Astrocyte (in vitro differentiated cells and primary cell): ENCODE measurements at places on chromosomes 4 and X. TPM values are rescaled to one million over a fixed set of nuclear protein-coding genes. Genes with fewer than 3 reads are reported as not detected.

Gene CYLC1
- total RNA-seq: not detected in 2 replicates

Gene NLRP2B
- total RNA-seq: not detected in 2 replicates

Gene DAPP1
- 0.41 and 0.59 TPM in 2 replicates for total RNA-seq

DNA sequence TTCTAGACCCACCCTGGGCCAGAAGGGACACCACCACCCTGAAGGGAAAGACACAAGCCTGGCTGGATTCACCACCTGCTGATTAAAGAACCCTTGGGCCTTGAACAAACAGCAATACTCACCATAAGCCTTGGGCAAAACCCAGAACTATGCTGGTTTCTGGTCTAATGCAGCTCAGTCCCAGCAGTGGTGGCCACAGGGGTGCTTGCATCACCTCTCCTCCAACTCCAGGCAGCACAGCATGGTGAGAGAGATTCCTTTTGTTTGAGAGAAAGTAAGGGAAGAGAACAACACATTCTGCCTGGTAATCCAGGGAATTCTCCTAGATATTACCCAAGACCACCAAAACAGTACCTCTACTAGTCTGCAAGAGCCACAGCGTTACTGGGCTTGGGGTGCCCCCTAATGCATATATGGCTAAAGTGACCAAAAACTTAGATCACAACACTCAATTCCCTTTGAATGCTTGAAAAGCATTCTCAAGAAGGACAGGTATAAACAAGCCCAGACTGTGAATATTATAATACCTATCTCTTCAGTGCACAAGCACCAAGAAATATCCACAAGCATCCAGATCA, 25.7 kb downstream of the RNF128 start:
- no peaks in the 10 kb centered on the region for H3K4me1 ChIP-seq
- H3K27me3 ChIP-seq: no peaks in the 10 kb centered on the region
- no peaks in the 10 kb centered on the region for H3K36me3 ChIP-seq
- no peak overlapping the region for H3K27ac ChIP-seq
- H3K4me3 ChIP-seq: no peak overlapping the region

- H3K27ac ChIP-seq: no peak overlapping the region
- H3K4me3 ChIP-seq: no peak overlapping the region
- no peaks in the 10 kb centered on the region for H3K27me3 ChIP-seq
- H3K4me1 ChIP-seq: no peaks in the 10 kb centered on the region
- no peak for DNase-seq
Measured at GRCh38 chrX:123157586-123157985, 26.5 kb upstream of the GRIA3 start.

DNA sequence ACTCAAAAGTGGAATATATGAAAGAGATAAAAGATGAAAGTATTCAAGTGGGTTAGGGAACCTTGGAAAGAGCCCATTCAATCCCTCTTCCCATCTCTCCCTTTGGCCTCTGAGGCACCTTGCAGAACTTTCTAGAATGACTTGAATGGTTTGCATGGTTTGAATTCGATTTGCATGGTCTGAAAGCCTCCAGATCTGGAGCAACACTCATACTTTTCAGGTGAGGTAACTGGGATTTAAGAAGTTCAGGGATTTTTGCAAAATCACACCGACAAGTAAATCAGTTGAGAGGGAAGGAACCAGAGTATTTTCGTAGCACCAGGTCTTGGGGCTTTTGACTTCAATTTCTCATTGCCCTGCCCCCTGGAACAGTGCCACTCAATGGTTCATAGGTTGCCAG, 476.0 kb upstream of the FTHL17 start:
- no peaks in the 10 kb centered on the region for H3K36me3 ChIP-seq
- H3K27ac ChIP-seq: no peak overlapping the region
- no peak overlapping the region for H3K4me3 ChIP-seq
- H3K4me1 ChIP-seq: peaks cover 8% of the 10 kb centered on the region
- DNase-seq: peak; percentile 37
- no peaks in the 10 kb centered on the region for H3K27me3 ChIP-seq

- no peak overlapping the region for H3K27ac ChIP-seq
- no peak for DNase-seq
- no peak overlapping the region for H3K4me3 ChIP-seq
- H3K36me3 ChIP-seq: no peaks in the 10 kb centered on the region
- no peaks in the 10 kb centered on the region for H3K27me3 ChIP-seq
Measured at GRCh38 chr4:37531151-37531550, 155.0 kb downstream of the RELL1 start.

- no peaks in the 10 kb centered on the region for H3K27me3 ChIP-seq
- H3K27ac ChIP-seq: no peak overlapping the region
- H3K4me1 ChIP-seq: no peaks in the 10 kb centered on the region
- no peak overlapping the region for H3K4me3 ChIP-seq
- DNase-seq: no peak
- no peaks in the 10 kb centered on the region for H3K36me3 ChIP-seq
Measured at GRCh38 chrX:43436517-43436916, 219.6 kb upstream of the MAOA start.

DNA sequence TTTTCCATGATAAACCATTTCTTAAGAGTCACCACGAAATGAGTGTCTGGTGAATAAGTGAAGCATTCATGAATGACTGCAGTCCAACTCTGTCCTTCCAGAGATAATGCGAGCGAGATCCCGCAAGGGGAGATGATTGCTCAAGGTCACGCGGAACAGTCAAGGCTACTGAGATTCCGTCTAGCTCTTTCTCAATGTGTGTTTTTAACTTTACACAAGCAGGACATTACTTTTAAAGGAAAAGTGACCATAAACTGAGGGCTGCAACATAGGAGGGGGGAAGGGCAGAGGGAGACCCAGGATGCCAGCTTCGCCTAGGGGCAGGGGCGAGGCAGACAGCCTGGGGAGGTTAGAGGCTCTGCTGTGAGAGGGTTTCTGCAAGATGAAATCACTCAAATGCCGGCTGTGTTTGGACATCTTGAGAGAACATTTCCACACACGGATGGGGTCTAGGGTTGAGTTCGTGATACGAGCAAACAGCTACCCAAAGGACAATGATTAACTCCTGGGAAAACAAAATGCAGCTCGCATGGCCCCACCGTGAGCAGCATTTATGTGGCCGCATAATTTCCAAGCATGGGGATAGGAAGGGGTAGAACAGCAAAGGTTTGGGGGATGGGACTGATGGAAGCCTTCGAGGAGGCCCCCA, 23.8 kb upstream of the CCNQ start:
- no peaks in the 10 kb centered on the region for H3K36me3 ChIP-seq
- H3K27ac ChIP-seq: no peak overlapping the region
- no peak overlapping the region for H3K4me3 ChIP-seq
- H3K4me1 ChIP-seq: no peaks in the 10 kb centered on the region
- no peak for DNase-seq

Gene CDS1
- total RNA-seq: 3.8 and 5.7 TPM in 2 replicates

Gene FDCSP
- total RNA-seq: not detected in 2 replicates

- H3K27me3 ChIP-seq: no peaks in the 10 kb centered on the region
- no peaks in the 10 kb centered on the region for H3K4me1 ChIP-seq
- DNase-seq: no peak
Measured at GRCh38 chr4:5462254-5462835, 246.0 kb downstream of the EVC2 start.

DNA sequence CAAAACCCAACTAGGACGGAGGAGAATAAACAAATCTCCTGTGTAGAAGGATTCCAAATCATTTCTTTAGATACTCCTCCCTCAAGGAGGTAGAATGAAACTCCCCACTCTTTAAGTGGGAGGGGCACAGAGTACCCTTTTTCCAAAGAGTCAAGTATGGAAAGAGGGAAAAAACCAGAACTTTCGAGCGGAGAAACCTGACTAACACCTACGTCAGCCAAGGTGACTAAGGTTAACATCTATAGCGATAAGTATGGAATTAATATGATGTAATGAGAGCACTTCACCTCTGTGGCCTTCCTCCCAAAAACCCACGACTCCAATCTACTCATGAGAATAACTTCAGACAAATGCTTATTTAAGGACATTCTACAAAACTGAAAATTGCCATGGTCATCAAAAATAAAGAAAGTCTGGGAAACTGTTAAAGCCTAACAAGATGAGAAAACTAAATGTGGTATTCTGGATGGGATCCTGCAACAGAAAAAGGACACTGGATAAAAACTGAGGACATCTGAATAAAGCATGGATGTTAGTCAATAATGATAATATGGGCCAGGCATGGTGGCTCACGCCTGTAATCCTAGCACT, 157.0 kb upstream of the MAP3K15 start:
- peak; percentile 14 for DNase-seq
- no peak overlapping the region for H3K27ac ChIP-seq
- H3K27me3 ChIP-seq: no peaks in the 10 kb centered on the region
- H3K36me3 ChIP-seq: no peaks in the 10 kb centered on the region
- H3K4me1 ChIP-seq: peaks cover 5% of the 10 kb centered on the region

DNA sequence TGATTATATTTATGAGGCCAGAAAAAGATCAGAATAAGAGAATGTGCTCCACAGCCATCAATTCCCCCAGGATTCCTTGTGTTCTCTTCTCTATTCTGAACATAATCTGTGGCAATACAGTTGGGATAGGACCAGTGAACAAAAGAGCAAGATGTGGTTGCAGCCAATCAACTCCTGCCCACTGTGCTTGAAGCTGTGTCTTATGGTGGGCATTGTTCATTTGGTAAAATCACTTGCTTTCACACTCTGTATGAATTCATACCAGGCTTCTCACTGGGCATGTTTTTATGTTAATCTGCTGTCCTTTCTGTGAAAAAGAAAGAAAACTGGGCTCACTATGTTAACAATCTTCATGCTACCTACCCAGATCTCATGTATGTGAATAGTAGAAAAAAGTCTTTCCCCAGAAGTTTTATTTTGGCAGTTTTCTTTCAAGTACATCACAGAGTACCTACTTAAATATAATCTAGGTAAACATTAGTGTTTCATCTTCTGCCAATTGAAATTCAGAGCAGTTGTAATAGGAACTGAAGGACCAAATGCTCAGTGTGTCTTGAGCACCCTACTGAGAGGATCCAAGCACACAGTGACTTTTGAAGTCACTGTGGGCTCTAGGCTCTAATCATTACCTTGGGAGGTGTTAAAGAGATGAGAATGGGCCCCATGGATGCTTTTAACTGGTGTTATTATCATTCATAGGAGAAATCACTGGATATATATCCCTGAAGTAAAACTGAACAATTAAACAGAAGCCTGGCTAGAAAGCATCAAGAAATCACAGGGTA, 429.2 kb upstream of the TRAM1L1 start:
- no peak overlapping the region for H3K4me3 ChIP-seq
- H3K27ac ChIP-seq: no peak overlapping the region
- no peaks in the 10 kb centered on the region for H3K4me1 ChIP-seq
- no peaks in the 10 kb centered on the region for H3K36me3 ChIP-seq

GRCh38 chrX:95678679-95679078, 1006.0 kb upstream of the DIAPH2 start:
- H3K27ac ChIP-seq: no peak overlapping the region
- no peaks in the 10 kb centered on the region for H3K36me3 ChIP-seq
- H3K4me3 ChIP-seq: no peak overlapping the region
- no peak for DNase-seq
- no peaks in the 10 kb centered on the region for H3K27me3 ChIP-seq

DNA sequence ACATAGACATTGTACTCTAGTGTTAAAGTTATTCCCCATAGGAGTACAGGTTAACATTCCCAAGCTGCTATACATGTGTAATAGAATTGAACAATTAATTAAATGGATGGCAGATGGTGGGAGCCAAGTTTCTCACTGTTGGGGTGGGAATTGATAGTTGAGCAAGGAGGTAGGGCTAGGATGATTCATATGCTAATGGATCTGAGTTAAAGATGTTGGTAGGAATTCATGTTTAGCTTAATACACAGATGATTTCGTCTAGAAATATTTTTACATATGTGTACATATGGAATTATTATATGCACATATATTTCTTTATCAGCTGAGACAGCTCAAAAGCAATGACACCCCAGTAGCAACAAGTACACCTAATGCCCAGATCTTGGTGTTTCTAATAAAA, 26.1 kb upstream of the PAPSS1 start:
- H3K36me3 ChIP-seq: no peaks in the 10 kb centered on the region
- no peak for DNase-seq
- H3K27me3 ChIP-seq: peaks cover 14% of the 10 kb centered on the region
- H3K4me1 ChIP-seq: no peaks in the 10 kb centered on the region

DNA sequence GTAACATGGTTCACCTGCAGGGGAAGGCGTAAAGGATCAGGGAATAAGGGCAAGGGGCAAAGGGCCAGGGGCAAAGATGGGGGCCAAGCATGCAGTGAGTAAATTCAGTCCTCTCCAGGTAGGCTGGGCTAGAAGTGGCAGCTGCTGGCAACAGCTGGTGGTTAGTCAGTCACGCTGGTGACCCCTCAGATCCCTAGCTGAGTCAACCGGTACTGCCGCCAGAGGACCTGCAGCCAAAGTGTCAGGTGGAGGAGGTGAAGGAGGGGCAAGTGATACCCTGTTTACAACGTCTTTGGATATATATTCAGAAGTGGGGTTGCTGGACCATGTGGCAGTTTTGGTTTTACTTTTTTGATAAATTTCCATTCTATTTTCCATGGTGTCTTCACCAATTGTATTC, 24.6 kb upstream of the NAP1L2 start:
- H3K4me3 ChIP-seq: no peak overlapping the region
- DNase-seq: no peak
- H3K27me3 ChIP-seq: no peaks in the 10 kb centered on the region

DNA sequence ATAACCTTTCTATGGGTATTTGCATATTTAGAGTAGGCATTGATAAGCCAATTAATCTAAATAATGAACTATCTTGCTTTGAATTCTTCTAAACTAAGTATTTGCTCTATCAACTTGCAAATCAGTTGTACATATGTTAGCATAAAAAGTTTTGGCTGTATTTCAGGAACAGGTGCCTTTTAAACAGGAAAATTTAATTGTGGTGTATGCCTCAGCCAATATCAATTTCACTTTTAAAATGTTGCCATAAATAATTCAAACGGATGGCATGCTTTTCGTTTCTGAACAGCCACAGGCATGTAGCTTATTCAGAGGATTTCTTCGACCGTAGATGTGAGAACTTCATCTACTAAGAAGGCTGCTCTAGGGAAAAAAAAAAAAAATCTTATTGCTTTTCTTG, 99.9 kb downstream of the DCLK2 start:
- DNase-seq: peak; percentile 86
- H3K4me1 ChIP-seq: peaks cover 31% of the 10 kb centered on the region
- H3K4me3 ChIP-seq: no peak overlapping the region
- no peak overlapping the region for H3K27ac ChIP-seq

DNA sequence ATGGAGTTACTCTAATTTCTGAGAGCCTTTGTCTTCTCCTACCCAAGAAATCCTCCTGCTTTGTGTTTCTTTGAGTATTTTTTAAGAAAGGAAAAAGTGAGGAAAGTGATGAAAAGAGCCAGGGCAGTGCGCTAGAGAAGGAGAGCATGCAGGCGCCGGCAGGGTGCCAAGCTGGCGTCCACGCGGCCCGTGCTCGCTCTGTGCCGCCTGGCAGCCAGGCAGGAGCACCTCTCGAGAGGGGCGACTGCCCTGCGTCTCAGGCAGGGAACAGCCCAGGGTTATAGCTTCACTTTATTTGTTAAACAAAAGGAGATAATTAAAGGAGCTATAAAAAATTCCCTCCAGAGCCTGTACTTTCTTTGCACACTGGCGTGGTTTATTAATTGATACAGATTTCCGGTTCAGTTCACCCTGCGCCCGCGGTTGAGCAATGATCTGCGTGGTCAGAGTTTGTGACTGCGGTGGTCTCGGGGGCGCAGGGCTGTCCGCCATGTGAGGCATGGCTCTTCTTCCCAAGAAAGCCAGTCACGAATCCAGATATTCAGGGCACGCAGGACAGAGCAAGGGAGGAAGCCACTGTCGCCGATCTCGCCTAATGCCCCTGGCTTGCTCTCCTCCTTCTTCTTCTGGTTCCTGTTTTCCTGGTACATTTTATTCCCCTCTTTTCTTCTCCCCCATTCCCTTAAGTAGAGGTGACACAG, 110.8 kb upstream of the PAQR3 start:
- H3K4me1 ChIP-seq: no peaks in the 10 kb centered on the region
- no peak overlapping the region for H3K4me3 ChIP-seq
- H3K27ac ChIP-seq: no peak overlapping the region
- no peaks in the 10 kb centered on the region for H3K36me3 ChIP-seq
- no peaks in the 10 kb centered on the region for H3K27me3 ChIP-seq
